ENCODE measurements at places on chromosomes 12 and 14.
A peak's percentile ranks its signal among the peaks of the same experiment; 100 is the strongest.

GRCh38 chr12:66668311-66668710, 10.6 kb downstream of the GRIP1 start:
- peak; percentile 2 for DNase-seq

GRCh38 chr12:82942991-82943401, 256.3 kb downstream of the TMTC2 start:
- no peak for DNase-seq

GRCh38 chr14:20679907-20680306, 4.5 kb upstream of the RNASE4 start:
- no peak for DNase-seq

- peak; percentile 90 for DNase-seq
Measured at GRCh38 chr14:78075555-78076277, 94.5 kb upstream of the NRXN3 start.

- no peak for DNase-seq
Measured at GRCh38 chr12:93098077-93098476, 169.0 kb upstream of the EEA1 start.

DNA sequence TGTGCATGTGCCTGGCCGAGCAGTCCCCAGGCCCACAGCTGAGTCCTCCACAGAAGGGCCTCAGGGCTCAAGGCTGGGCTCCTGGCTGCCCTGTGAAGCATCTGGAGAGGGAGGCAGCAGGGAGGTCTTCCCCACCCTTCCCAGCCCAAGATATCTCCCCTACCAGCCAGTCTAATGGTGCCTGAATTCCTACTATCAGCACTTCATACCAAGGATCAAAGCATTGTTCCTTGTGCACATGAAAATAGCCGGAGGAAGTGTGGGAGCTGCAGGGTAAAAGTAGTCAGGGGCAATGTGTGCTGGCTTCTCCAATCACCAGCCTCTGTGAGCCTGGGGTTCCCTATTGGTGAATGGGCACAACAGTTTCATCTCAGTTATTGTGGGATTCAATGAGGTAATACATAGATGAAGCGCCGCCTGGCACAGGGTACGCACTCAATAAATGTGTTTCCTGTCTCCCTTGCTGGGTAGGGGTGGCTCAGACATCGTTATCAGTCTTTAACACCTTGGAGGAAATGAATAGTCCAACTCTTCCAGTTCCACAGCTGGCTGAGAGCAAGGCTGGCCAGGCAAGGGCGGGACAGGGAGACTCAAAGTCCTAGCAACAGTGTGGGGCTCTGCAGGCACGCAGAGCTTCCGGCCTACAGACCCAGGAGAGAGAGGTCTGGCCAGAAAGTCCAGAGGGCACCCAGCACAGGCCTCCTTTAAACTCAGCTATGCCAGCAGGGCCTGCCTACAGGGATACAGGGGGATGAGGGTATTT, 39.1 kb upstream of the PNMA1 start:
- no peak for DNase-seq
